GM12865 (cell line): ENCODE measurements at places on chromosomes 4 and X.

- no peak for DNase-seq
Observed at GRCh38 chr4:83369831-83370639, 35.4 kb upstream of the HPSE start.

GRCh38 chr4:146661367-146661766 lies 22.7 kb downstream of the POU4F2 start:
- no peak for DNase-seq

- no peak for DNase-seq
Observed at GRCh38 chrX:10089378-10089795, 67.4 kb upstream of the CLCN4 start.

DNA sequence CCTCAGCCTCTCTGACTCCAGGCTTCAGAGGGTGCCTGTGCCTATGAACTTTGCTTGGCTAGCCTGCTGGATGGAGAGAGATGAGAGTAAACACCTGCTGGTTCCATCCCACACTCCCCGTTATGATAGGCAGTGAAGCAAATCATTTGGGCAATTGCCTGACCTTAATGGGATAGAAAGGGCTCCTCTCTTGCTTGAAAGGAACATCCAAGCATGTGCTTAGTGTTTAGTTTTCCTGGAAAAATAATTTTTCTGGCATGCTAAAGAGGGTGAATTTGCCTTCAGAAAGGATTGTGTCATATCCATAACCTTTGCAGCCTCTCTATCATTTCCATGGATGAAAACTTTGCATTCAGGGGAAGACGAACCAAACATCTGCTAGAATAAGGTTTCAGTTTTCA lies 10.8 kb downstream of the PLAC1 start:
- DNase-seq, result no peak

DNA sequence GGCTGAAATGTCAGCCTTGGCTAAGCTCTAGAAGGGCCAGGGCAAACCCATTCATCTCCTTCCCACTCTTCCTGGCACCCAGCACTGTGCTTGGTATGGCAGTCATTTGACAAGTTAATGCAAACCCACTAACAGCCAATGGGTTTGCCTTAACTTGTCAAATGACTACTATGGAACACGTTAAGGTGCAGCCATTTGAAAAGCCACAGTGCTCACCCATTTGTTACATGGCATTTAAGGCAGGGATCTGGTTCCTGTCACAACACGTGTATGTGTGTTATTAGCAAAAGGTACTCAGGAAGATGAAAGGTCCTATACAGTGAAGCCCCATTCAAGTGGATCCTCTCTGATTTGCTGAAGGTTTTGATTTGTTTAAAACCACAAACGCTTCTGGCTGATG lies 7.2 kb downstream of the CRMP1 start:
- no peak for DNase-seq

- peak; percentile 54 for DNase-seq
Observed at GRCh38 chr4:143482840-143483239, 30.7 kb upstream of the SMARCA5 start.

DNA sequence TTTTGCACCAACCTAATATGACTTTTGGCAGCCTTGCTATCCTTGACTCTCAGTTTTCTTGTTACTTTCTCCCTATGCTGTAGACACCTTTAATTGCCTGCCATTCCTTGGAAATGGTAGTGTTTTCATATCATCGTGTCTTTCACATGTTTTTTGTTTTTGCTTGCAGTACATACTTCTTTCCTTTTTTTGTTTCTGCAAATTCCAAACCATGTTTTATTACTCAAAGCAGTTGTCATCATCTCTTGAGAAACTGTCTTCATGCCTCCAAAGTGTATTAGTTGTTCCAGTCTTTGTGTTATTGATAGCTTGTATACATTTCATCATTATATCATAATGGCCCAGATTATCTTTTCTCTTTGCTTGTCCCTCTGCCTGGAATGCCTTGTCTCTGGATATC lies 57.1 kb downstream of the PDLIM5 start:
- no peak for DNase-seq

GRCh38 chrX:69299285-69299684 lies 134.0 kb upstream of the PJA1 start:
- no peak for DNase-seq

- DNase-seq, result peak; percentile 46
Observed at GRCh38 chr4:31370866-31371465, 650.8 kb downstream of the PCDH7 start.

GRCh38 chr4:98603683-98604521 lies 54.5 kb downstream of the TSPAN5 start:
- peak; percentile 18 for DNase-seq

DNA sequence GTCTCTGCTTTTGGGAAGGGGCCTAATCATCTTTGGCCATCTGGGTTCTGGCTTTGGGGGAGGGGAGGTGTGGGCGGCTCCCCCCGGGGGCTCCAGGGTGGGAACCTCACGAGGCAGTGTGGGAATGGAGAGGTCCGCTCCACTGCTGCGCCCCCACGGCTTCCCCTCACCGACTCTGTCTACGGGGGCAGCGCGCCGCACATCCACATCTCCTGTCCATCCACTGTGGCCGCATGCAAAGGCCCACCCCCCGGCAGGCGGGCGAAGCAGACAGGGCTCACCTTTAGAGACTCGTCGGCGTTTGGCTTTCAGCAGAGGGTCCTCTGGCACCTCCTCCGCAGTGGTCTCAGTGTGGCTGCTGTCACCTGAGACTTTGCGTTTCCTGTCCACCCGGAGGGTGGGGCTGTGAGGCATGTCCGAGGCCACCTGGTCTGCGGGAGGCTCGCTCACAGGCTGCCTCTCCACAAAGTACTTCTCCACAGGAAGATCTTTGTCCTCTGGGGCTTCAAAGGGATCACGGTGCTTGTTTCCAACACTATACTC lies 33.6 kb downstream of the BCOR start:
- DNase-seq, result no peak

GRCh38 chr4:181877329-181877848 lies 365.8 kb upstream of the TENM3 start:
- no peak for DNase-seq

GRCh38 chrX:24575496-24575895 lies 71.7 kb downstream of the PCYT1B start:
- no peak for DNase-seq

DNA sequence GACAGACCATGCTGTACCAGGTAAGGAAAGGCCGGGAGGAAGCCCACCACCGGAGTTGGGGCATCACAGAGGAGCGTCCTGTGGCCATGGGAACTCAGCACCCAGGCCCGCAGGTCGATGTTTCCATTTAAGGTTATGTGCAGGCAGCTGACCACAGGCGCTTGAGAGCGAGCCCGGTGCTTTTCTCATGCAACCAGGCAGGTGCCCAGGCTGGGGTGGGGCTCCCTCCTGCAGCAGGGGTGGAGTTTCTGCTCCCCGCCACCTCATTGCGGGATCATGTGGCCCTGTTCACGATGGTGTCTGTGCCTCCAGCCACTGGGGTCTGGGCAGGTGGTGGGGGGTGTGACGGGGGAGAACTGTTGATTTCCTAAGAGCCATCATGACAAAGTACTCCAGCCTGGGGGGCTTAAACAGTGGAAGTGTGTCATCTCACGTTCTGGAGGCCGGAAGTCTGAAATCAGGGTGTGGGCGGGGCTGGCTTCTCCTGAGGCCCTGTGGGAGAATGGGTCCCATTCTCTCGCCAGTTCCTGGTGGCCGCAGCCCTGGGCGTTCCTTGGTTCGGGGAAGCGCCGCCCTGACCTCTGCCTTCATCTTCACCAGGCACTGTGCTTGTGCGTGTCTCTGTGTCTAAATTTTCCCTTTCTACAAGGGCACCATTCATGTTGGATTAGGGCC lies 60.9 kb downstream of the CPZ start:
- no peak for DNase-seq

- peak; percentile 51 for DNase-seq
Observed at GRCh38 chrX:47568656-47569295, 7.8 kb downstream of the ARAF start.

- no peak for DNase-seq
Observed at GRCh38 chr4:61520681-61521160, 320.6 kb downstream of the ADGRL3 start.

GRCh38 chr4:40515037-40515397 lies 114.6 kb downstream of the RBM47 start:
- DNase-seq, result no peak

- DNase-seq, result no peak
Observed at GRCh38 chr4:4506961-4507360, 34.9 kb downstream of the STX18 start.

GRCh38 chr4:24795666-24796381 lies 451 bp downstream of the SOD3 start:
- no peak for DNase-seq

- DNase-seq, result peak; percentile 68
Observed at GRCh38 chr4:177441061-177441802, 1.0 kb downstream of the AGA start.

GRCh38 chr4:37436546-37436945 lies 192.0 kb downstream of the NWD2 start:
- no peak for DNase-seq

GRCh38 chrX:38006778-38007177 lies 425 bp downstream of the SYTL5 start:
- no peak for DNase-seq

DNA sequence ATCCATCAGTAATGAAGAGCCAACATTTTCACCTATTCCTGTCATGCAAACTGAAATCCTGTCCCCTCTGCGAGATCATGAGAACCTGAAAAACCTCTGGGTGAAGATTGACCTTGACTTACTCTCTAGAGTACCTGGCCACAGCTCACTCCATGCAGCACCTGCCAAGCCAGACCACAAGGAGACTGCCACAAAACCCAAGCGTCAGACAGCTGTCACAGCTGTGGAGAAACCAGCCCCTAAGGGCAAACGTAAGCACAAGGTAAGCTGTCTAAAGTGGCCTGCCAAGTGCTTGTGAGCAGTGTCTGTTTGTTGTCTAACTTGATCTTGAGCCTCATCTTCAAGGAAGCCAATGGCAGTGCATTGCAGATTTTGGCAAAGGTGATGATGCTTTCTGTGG lies 455.9 kb downstream of the AFF2 start:
- peak; percentile 9 for DNase-seq

GRCh38 chrX:44495091-44495490 lies 47.6 kb downstream of the FUNDC1 start:
- DNase-seq, result no peak

DNA sequence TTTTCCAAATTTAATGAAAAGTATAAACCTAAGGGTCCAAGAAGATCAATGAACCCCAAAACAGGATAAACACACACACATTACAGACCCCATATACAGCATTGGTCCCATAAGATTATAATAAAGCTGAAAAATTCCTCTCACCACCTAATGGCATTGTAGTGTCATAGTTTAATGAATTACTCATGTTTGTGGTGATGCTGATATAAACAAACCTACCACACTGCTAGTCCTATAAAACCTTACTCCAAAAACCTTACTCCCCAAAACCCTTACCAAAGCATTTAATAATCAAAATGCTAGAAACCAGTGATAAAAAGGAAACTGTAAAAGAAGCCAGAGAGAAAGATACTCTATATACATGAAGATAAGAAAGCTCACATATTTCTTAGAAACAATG lies 148.1 kb upstream of the SH3RF1 start:
- DNase-seq, result no peak

DNA sequence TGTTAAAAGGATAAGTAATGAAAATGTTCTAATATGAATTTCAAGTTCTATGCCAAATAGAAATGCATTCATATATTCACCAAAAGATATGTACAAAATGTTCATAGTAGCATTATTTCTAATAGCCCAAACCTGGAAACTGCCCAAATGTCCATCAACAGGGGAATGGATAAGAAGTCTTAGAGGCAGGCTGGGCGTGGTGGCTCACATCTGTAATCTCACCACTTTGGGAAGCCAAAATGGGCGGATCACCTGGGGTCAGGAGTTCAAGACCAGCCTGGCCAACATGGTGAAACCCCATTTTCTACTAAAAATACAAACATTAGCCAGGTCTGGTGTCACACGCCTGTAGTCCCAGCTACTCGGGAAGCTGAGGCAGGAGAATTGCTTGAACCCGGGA lies 2.3 kb upstream of the HPRT1 start:
- no peak for DNase-seq

DNA sequence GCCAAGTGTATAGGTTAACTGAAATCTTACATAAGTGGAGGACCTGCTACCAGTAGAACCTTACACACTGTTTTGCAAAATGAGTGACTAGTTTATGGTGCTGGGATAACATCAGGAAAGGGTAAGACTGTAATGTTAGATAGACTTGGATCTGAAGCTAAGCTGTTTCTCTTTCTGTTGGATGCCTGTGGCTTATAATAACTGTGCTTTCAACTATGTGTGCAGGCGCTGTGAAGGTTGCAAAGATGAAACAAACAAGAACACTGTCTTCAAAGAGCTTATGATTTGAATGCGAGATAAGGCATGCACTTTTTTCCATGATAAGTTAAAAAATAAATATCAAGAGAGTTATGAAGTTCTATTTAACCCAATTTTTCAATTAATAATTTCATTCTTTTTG lies 34.5 kb upstream of the LCORL start:
- DNase-seq, result no peak

- no peak for DNase-seq
Observed at GRCh38 chrX:63258144-63258543, 93.0 kb downstream of the SPIN4 start.

- no peak for DNase-seq
Observed at GRCh38 chr4:57182132-57182874, 72.1 kb upstream of the IGFBP7 start.

- DNase-seq, result no peak
Observed at GRCh38 chr4:75542824-75543223, 13.0 kb upstream of the ODAPH start.

GRCh38 chr4:83125738-83126141 lies 11.2 kb upstream of the PLAC8 start:
- no peak for DNase-seq

- no peak for DNase-seq
Observed at GRCh38 chr4:54567327-54567726, 90.4 kb upstream of the KIT start.

DNA sequence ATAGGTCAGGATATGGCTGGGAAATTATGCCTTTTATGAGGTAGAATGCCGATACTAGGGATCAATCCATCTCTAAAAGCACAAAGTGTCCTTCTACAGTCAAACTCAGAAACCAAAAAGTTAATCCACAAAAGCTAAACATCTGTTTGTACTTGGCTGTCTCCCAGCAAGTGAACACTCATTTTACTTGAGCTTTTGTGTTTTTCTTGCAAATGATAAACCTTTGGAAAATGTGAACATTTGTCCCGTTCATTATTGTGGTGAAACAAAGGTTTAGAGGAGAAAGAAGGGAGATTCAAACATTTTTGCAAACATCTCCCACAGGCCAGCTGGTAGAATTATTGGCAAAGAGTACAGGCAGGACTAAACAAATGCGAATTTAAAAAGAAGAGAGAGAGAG lies 300.6 kb upstream of the SPANXN1 start:
- no peak for DNase-seq

DNA sequence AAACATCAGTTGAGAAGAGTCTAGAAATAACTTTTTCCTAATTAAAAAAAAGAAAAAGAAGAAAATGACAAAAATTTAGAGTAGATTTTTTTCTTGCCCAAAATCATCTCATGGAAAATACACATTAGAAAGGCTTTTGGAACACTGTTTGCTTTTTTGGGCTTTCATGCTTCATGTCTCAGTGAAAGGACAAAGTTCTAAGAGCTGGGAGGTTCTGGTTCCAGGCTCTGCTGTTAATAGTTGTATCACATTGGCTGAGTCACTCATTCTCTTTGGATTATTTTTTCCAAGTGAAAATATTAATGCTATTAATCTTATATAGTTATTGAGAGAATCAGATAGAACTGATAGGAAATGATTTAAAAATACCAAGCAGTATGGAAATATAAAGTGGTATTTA lies 32.9 kb upstream of the ETNPPL start:
- no peak for DNase-seq
